K562 (cell line): ENCODE measurements at places on chromosomes 4 and X. TPM values are rescaled to one million over a fixed set of nuclear protein-coding genes. Genes with fewer than 3 reads are reported as not detected.
A peak's percentile ranks its signal among the peaks of the same experiment; 100 is the strongest.

Gene CXCR3
- not detected in 2 replicates for total RNA-seq

Gene VCX3B
- 2.6 and 4.4 TPM in 2 replicates for total RNA-seq

Gene SPANXN3
- total RNA-seq = not detected in 2 replicates

Gene XK
- 13.7 and 14.3 TPM in 2 replicates for total RNA-seq

Gene NAAA
- 5.4 and 7.5 TPM in 2 replicates for total RNA-seq

Gene MAGEB1
- 32.6 and 32.8 TPM in 2 replicates for total RNA-seq

Gene SEPTIN11
- total RNA-seq = 85.0 and 85.4 TPM in 2 replicates

Gene TMEM131L
- total RNA-seq = 18.6 and 20.8 TPM in 2 replicates

Gene SYNPO2
- total RNA-seq = 0.13 and 0.18 TPM in 2 replicates

Gene RAPGEF2
- total RNA-seq = 17.1 and 23.1 TPM in 2 replicates

DNA sequence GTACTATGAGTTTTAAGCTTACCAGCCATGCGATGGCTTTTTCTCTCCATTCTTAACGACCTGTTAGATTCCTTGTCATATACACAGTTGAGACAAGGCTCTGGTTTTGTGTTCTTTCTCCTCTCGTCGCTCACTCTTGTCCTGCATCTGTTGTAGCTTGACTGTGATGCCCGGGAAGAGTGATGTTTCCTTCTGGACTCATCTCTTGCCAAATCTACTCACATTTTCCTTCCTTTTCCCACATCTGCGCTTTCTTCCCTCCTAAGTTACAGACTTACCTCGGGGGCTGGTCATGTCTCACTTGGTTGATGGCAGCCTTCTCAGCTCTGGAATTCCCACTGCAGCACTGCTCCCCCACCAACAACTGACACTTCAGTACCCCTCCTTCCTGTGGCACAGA, 4.8 kb upstream of the MAP7D3 start:
- DNase-seq = no peak

- no peak for DNase-seq
Measured at GRCh38 chrX:37378404-37378803, 29.2 kb downstream of the PRRG1 start.

- no peak for DNase-seq
Measured at GRCh38 chr4:169239221-169239905, 31.4 kb downstream of the SH3RF1 start.

DNA sequence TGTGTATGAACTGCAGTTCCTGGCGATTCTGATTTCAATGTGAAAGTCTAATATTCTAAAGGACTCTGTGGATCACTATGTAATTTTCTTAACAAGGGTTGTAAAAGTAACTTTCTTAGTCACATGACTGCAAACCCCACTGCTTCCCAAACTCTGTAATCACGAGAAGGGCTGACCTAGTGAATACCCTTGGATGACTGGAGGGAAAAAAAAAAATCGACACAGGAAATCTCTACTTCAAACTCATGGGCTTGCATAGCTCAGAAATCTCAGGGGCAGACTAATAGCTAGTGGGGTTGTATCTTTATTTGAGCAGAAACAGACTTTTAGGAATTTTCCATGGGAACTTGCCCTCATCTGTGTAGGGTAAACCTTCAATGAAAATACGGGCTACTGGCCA, 4.8 kb upstream of the MXRA5 start:
- DNase-seq = no peak

- peak; percentile 75 for DNase-seq
Measured at GRCh38 chrX:131841496-131842437, 181.3 kb upstream of the STK26 start.

DNA sequence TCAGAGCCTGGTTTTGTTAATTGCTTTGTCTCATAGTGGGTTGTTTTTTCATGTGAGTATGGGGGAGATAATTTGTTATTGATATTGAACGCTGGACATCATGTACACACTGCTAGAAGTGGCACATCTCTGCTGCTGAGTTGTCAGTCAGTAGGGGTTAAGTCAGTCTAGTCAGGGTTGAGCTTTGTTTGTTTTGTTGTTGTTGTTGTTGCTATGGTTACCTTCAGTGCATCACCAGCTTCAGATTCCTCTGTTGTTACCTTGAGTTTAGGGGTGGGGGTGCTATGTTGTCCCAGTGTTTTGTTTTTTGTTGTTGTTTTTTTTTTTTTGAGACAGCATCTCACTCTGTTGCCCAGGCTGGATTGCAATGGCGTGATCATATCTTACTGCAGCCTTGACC, 9.9 kb downstream of the YIPF6 start:
- no peak for DNase-seq

DNA sequence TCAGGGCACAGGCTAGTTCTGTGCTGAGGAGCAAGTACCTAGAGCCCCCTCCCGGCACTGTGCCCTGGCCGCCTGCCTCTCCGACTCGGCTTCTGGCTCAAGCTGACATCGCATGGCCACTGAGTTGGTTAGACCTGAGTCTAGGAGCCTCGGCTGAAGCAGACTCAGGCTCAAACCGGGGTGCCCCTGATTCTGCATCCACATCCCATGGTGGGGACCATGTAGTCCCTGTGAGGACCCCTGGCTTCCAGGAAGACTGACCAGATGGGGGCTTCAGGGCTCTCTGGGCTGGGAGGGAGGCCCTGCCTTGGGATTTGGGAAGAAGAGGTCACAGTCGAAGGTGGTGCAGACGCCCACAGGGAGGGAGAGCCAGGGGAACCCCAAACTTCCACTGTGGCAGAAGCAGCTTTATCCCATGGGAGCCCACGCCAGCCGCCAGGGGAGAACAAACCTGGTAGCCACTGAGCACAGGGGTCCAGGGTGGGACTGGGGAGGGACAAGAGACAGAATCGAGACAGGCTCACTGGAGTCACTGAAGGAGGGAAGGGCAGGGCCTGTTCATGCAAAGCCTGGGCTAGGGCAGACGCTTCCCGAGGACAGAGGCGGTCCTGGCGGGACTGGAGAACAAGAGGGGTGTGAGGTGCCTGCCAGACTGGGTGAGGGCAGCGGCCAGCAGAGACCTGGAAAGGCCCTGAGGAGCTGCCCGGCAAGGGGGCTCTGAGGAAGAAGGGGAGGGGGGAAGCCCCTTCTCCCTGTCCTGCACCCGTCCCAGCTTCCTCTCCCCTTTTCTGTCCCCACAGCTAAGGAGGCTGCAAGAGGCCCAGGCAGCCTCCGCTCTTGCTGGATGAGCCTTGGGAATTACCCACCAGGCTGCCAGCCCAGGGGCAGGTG, 1.1 kb downstream of the PDE6B start:
- no peak for DNase-seq

- no peak for DNase-seq
Measured at GRCh38 chr4:33334416-33334815, 2614.2 kb downstream of the PCDH7 start.

GRCh38 chr4:52869656-52870055, 7.5 kb downstream of the RASL11B start:
- no peak for DNase-seq

DNA sequence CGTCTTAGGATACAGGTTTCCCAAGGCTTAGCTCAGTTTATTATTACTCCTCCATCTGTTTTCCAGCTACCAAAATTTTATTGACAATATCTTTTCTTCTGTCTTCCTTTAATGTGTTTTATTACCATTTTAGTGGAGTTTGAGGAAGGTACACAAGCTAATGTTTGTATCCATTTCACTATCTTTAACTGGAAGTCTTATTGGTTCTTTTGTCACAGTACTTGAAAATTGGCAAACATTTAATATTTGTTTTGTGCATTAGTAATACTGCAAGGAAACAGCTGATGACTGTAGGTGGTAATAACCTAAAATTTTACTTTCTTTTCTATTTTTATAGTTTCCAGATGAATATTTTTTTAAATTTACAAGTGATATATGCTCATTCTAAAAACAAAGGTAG, 9.3 kb upstream of the ARL9 start:
- no peak for DNase-seq

DNA sequence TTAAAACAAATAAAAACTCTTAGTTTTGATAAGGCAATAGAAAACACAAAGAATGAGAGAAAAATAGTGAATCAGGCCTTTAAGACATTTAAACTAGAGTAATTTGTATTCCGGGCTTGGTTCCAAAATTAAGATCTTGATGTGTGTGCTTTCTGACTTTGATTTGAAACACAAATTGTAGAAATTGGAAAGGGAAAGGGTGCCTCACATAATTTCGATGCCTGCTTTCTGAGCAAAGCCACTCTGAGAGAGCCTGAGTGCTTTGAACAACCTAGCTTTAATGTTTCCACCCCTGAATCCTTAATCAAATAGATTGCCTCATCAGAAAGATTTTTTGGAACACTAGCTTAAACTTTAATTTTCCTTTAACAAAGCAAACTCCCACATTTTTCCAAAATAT, 666.8 kb downstream of the PCDH18 start:
- DNase-seq = no peak

GRCh38 chr4:26959654-26960047, 99.0 kb downstream of the STIM2 start:
- DNase-seq = no peak

- no peak for DNase-seq
Measured at GRCh38 chr4:163121689-163122088, 45.0 kb downstream of the NAF1 start.

DNA sequence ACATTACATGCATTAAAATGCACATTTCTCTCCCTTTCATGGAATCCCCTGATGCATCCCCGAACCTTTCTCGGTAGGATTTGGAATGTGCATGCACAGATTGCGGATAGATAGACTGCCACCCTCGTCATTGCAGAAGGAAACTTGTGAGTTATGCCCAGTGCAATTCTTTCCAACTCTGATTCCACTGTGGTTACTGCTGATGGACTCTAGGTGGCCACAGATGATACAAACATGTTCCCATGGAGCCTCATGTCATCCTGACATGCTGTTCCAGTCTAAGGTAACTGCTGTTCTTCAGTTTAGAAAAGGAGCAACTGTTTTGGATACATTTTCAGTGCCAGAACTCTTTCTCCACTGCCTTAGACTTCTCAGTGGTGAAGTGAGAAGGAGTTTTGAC, 9.1 kb upstream of the VCX3B start:
- no peak for DNase-seq

DNA sequence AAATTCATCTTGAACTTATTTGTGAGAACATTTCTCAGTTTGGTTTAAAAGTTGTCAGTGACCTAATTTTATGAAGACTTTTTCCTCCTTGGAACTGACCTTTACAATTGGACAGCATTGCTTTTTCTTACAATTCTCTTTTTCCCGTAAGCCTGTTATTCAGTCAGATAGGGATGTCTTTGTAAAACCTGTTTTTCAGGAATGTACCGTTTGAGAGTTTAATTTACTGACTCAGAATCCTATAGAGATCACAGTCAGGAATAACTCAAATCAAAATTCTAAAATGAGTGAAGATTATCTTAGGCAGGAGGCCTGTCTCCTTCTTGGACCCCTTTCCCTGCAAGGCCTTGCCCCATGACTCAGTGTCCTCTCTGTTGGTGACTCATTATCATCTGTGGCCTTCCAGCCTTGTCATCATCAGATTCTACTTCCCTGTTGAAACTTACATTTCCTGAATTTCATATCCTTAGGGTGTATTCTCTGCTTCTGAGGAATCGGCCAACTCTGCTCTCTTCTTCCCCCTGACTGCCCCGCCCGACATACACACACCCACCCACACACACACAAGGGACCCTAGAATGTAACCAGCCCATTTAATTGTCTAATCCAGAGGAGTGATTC, 99.8 kb downstream of the ARHGAP10 start:
- no peak for DNase-seq

DNA sequence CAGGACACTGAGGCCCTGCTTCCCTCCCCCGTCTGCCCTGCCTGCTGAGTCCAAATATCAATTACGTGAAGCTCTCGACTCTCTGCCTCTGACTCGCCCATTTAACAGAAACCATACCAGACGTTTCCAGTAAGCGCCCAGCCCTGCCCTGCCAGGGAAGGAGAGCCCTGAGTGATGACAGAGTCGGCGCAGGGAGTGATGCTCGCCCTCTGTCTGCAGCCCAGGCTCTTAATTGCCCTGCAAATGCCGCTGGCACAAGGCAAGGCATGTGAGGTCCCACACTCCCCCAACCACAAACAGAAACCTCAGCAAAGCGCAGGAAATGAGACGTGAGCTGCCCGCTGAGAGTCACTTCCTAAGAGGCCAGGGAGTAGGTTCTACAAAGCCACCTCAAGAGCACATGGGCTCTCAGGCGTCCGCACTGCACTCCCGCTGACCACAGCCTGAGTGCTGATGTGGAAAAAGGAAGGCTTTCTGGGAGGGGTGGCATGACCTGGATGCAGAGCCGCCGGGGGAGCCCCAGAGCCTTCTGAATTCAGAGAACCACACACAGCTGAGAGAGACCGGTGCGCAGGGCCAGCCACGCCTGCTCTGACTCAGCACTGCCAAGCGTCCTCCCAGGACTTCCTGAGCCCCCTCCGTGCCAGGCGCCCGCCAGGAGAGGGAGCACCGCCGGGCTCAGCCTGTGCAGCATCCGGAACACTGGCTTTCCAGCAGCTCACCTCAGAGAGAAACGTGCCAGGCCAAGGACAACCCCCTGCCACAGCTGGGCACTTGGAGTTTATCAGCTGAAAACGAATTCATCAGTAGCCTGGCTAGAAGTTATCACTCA, 5.3 kb downstream of the ZFYVE28 start:
- peak; percentile 78 for DNase-seq

GRCh38 chrX:16832301-16832700, 37.9 kb downstream of the RBBP7 start:
- no peak for DNase-seq

DNA sequence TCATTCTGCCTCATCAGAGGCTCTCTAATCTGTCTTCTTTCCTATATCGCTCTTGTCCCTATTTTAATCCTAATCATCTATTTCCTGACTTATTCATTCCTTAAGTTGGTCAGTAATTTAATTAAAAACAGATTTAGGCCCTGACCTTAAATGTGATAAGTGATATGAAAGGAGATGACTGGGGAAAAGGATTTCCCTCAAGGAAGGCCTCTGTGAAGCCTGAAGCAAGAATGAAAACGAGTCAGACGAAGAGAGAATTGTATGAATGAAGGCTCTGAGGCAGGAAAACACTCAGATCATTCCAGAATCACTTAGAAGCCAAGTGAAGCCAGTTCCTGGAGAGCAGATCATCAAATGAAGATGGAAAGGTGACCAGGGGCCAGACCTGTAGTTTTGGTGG, 22.1 kb downstream of the PKD2 start:
- no peak for DNase-seq

DNA sequence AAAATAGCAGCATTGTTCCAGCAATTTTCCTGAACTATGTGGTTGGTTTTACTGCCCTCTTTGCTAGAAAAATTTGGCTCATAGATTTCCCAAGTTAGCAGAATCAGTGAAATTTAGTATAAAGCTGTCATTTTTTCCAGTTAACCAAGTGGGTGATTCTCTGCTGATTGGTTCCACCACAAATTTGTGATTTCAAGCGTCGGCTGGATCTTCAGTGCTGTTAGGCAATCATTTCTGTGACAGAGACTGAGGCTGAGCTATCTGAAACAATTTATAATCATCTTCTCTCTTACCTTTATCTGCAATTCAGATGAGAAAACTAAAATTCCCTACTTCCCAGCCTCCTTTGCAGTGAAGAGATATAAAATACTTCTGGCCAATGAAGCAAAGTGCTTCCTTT, 68.6 kb upstream of the OTUD4 start:
- no peak for DNase-seq

DNA sequence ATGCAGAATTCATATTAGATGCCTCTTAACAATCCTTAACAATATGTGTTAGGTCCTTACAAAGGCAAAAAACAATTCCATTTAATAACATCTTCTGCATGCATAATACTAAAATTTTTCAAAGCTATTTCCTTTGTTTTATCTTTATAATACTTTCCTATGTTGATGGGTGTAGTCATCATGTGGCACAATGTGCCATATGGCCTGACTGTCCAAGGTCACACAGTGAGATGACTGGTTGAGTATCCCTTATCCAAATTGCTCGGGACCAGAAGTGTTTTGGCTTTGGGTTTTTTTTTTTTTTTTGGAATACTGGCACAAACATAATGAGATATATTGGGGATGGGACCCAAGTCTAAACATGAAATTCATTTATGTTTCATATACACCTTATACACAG, 77.7 kb downstream of the NR3C2 start:
- no peak for DNase-seq
